ENCODE measurements at places on chromosomes 13 and 19.

DNA sequence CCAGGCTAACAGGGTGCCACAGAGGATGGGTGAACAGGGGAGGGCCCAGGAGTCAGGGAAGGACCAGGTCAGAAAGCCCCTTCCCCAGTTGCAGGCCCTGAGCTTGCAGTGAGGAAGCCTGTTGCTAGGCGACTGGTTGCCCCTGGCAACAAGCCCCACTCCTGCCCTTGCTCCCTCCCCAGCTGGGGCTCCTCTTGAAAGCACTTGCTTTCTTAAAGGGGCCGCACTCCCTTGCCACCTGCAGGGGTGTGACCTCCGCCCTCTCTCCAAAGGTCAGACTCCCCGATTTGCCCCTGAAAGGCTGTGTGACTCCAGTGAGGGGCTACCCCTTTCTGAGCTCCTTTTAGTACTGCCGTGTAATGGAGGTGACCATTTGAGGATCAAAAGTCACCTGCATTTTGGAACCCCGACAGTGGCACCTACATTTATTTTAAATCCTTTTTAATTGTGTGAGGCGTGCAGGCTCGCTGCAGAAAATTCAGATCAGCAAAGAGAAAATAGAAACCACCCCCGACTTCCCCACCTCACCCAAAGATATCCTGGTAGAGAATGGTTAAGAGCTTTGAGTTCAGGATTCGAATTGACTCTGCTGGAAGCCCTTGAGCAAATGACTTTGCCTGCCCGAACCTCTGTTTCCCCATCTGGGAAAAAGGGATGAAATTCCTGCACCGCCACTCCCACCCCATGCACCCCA is 4.8 kb downstream of the FCHO1 start:
- DNase-seq, result peak; percentile 67

DNA sequence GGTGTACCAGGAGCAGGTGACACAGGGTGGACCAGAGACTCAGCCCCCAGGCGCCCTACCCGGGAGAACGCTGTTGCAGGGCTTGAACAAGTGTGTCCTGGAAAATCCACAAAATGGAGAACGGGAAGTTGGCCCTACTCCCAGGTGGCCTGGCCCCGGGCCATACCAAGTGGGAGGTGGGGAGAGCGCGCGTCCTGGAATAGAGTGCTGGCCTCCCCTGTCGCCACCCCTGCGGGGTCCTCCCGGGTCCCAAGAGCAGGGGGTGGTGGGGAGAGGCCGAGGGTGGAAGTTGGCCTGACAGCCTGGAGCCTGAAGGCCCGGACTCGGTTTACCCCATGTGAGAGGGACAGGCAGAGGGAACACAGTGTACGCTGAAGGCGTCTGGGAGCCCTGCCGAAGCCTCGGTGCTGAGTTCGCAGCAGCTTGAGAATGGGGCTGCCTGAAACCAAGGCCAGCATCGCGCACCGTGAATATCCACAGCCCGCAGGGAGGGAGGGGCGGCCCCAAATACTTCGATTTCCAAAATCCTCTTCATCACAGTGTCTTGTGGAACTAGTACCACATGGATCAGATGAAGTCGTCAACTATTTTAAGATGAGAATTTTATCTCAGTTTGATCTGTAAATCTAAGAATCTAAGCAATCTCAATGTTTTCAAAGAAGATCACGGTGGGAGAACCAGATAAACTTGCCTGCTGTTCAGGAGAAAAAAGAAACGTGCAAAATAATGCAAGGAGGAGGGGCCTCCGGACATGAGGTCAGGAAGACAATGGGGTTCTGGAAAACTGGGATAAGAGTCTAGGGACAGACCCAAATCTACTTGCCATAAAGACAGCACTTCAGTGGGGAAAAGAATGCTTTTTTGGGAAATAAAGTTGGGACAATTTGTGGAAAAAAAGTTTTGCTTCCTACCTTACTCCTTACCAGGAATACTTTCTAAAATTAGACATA is 10.4 kb upstream of the KLF16 start:
- no peak for DNase-seq

DNA sequence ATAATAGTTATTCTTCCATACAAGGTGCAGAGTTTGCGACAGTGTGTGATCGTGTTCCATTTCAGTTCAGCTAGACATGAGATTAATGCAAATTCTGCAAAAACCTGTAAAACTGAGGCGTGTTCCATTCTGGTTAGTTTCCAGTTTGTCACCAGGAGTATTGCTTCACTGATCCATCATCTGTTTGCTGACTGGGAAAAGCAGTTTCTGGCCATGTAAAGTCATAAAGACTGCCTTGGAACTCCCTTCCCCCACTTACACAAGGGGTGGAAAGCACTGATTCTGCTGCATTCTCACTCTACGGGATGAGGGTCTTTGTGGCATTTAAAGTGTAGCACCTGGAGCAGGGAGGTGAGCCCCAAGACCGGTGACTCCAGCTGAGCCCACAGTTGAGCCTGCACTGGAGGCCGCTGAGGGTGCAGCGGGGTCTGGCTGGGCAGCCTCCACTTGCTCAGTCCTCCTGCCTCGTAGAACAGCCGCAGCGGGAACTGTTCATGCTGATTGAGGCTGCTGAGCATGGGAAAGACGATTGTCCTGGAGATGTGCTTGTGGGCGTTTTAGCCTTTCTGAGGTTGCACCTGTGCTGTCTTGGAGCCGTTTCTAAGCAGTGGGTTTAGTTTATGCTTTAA is 2.0 kb downstream of the ZNF57 start:
- DNase-seq, result no peak

GRCh38 chr19:13229246-13229645 is 79.0 kb downstream of the IER2 start:
- DNase-seq, result no peak

DNA sequence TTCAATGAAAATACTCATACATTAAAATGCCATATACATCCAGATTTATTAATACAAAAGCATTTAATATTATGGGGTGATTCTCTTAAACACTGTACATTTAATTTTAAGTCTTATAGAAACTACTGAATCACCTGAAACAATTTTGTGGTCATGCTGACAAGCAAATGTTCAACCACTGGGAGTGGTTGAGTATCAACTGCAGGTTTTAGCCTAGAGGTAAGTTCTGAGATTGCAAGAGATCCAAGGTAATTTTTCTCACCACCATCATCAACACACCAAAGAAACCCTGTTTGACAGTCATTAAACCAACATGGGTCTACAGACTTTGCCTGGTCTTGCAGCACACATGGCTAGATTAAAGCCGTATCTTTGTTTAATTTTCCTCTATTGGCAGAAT is 196.3 kb downstream of the LHFPL6 start:
- no peak for DNase-seq

DNA sequence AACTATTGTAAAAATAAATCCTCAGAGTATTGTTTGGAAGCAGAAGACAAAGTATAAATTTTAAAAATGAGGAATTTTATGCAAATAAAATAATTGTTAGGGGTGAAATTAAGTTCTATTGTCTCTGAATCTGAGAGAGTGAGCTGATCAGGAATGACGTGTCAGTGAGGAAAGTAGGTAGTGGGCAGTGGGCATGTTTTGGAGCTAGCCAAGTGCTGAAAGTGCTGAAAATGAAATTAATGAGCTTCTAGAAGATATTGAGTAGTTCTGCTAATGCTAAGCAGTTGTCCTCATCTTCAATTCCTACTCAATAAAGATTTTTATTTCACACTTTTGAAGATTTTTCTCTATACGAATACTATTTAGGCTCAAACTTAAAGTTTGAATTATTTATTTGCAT is 1167.8 kb upstream of the PCDH20 start:
- DNase-seq, result no peak
